ENCODE measurements at places on chromosomes 1 and 21. TPM values are rescaled to one million over a fixed set of nuclear protein-coding genes. Genes with fewer than 3 reads are reported as not detected.

DNA sequence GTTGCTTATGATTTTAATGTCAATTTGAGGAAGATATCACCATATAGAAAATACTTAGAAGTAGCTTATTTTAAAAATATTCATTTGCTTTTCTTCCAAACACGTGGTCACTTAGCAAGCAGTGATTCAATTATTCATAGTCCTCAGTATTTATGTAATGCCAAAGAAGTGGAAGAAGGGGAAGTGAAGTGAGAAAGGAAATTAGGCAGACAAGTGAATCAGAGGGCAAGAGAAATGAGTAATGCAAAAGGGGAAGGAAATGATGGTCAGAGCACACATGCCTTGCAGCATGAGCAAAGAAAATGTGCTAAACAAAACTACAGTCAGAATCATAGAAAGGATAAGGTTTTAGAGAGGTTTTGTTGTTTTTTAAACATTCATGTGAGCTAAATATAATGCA is 31.8 kb downstream of the SDCCAG8 start:
- no peak overlapping the region for H3K27ac ChIP-seq
- H3K36me3 ChIP-seq = no peaks in the 10 kb centered on the region
- H3K4me3 ChIP-seq = no peak overlapping the region
- no peaks in the 10 kb centered on the region for H3K27me3 ChIP-seq
- H3K4me1 ChIP-seq = no peaks in the 10 kb centered on the region
- no peak for DNase-seq

Gene AUNIP
- total RNA-seq = not detected

- H3K27me3 ChIP-seq = no peaks in the 10 kb centered on the region
- no peak overlapping the region for H3K4me3 ChIP-seq
- no peaks in the 10 kb centered on the region for H3K4me1 ChIP-seq
- no peaks in the 10 kb centered on the region for H3K36me3 ChIP-seq
- no peak overlapping the region for H3K27ac ChIP-seq
- DNase-seq = no peak
These were observed 87.1 kb downstream of the VCAM1 start for GRCh38 chr1:100806601-100807000.

DNA sequence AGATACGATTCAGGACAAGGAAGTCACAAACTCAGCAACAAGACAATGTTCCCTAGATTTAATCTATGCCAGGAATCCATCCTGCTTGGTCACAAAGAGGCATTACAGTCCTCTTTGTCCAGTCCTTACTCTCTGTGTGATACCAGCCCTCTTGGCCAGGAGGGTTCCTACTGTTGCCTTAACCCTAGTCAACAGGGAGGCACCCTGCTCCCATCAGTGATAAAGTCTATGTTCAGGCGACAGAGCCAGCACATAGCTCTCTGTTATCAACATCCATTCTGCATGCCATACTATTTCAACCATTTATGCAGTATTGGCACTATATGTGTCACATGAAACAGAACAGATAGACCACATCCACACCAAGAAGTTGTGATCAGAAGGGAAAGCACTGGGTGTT is 4.4 kb upstream of the NPL start:
- no peaks in the 10 kb centered on the region for H3K36me3 ChIP-seq
- no peaks in the 10 kb centered on the region for H3K27me3 ChIP-seq
- H3K4me3 ChIP-seq = no peak overlapping the region
- H3K27ac ChIP-seq = no peak overlapping the region

DNA sequence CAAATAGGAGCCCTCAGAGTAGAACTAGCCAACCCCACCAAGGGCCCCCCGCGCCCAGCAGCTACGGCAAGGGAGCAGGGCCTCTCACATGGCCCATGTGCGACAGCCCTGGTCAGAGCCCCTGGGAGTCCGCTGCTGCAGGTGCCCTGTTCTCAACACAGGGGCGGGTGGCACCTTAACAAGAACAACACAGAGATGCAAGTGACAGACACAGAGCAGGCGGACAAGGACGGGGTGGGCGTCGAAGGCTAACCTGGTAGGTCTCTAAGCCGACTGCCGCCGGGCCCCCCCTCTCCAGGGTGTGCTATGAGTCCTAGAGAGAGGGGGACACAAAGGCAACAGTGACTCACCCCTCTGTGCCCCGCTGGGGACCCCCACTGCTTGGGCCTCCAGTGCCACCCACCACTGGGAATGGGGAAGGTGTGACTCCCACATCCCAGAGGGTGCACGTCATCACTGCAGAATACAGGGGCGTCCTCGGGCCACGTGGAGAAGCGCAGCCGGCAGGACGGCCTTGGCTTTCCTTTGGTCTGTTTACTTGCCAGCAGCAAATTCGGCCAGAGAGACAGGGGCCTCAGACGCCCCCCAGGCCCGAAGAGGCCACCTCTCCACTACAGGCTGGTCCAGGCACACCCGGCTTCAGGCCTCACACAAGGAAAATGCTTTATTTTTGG is 44.8 kb downstream of the PRDM15 start:
- no peak for DNase-seq
- H3K36me3 ChIP-seq = no peaks in the 10 kb centered on the region
- H3K4me3 ChIP-seq = no peak overlapping the region
- no peaks in the 10 kb centered on the region for H3K4me1 ChIP-seq
- no peak overlapping the region for H3K27ac ChIP-seq
- H3K27me3 ChIP-seq = no peaks in the 10 kb centered on the region

Gene UBIAD1
- 15.1 TPM for total RNA-seq

GRCh38 chr1:153957744-153958110 is 685 bp downstream of the CRTC2 start:
- H3K4me1 ChIP-seq = peaks cover 70% of the 10 kb centered on the region
- H3K27me3 ChIP-seq = no peaks in the 10 kb centered on the region
- H3K4me3 ChIP-seq = peak overlapping the region; percentile 88
- DNase-seq = no peak
- peak overlapping the region; percentile 98 for H3K27ac ChIP-seq
